ENCODE measurements at places on chromosomes 6 and 20.

GRCh38 chr6:160041608-160042007 is 72.7 kb downstream of the IGF2R start:
- no peak overlapping the region for H3K4me3 ChIP-seq
- no peaks in the 10 kb centered on the region for H3K4me1 ChIP-seq
- DNase-seq = no peak
- no peak overlapping the region for H3K27ac ChIP-seq
- peaks cover 33% of the 10 kb centered on the region for H3K36me3 ChIP-seq

- peak overlapping the region; percentile 56 for H3K27ac ChIP-seq
- no peaks in the 10 kb centered on the region for H3K36me3 ChIP-seq
Measured at GRCh38 chr6:6942831-6943230, 164.9 kb upstream of the RREB1 start.

GRCh38 chr20:50518270-50518721 is 8.1 kb downstream of the PTPN1 start:
- no peak overlapping the region for H3K27ac ChIP-seq
- no peak overlapping the region for H3K4me3 ChIP-seq
- no peaks in the 10 kb centered on the region for H3K36me3 ChIP-seq
- no peaks in the 10 kb centered on the region for H3K27me3 ChIP-seq
- DNase-seq = no peak

DNA sequence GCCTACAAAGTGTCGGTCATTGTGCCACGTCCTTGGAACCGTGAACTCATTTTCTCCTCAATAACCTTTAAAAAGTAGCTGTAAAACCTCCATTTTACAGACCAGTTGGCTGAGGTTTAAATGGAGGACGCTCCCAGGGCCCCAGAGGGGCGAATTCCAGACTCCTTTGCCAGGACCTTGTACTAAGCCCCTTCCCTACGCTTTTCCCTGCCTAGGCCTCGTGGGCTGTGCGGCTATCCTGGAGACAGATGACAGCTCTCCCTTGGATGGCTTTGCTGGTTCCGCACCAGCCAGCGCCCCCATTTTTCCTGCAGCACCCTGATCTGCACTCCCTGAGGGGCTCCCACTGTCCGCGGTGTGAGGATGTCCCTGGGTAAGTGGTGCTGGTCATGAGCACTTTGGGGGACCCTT is 12.1 kb upstream of the SNHG17 start:
- peaks cover 14% of the 10 kb centered on the region for H3K4me1 ChIP-seq
- H3K27me3 ChIP-seq = no peaks in the 10 kb centered on the region
- H3K36me3 ChIP-seq = peaks cover 8% of the 10 kb centered on the region
- peak overlapping the region; percentile 86 for H3K4me3 ChIP-seq
- DNase-seq = no peak
- peak overlapping the region; percentile 82 for H3K27ac ChIP-seq

- no peaks in the 10 kb centered on the region for H3K36me3 ChIP-seq
- no peak overlapping the region for H3K27ac ChIP-seq
- H3K4me3 ChIP-seq = no peak overlapping the region
Measured at GRCh38 chr20:57053793-57054552, 212.5 kb downstream of the BMP7 start.

DNA sequence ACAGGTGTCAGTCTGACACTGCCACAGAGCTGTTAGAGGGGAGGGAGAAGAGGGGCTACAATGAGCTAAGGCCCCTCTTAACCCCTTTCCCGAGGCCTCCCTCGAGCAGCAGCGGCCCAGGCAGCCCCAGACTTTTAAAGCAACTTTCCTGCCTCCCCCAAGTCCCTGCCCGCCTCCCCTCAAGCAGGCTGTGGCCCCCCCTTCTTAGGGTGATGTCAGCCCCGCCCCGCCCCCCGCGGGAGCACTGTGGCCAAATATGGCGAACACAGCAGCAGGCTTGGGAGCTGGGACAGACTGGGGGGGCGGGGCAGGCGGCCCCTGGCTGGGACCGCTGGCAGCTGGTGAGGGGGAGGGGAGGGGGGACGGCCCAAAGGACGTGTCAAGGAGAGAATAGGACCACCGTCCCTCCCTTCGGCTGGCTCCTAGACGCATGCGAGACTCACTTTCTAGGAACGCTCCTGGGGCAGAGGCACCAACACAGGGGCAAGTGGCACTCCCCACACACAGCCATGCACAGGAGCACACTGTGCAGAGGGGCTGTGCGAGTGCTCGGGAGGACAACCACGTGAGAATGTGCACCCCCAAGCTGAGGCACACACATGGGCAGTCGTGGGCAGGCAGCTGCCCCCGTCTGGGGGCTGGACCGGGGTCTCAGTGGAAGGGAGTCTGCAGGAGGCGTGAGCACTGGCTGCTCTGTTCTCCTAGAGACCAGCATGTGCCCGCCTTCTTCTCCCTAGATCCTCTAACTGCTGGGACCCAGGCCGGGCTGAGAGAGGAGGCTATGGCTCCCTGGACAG is 6.7 kb downstream of the TEAD3 start:
- peaks cover 94% of the 10 kb centered on the region for H3K4me1 ChIP-seq
- peak overlapping the region; percentile 43 for H3K4me3 ChIP-seq
- no peaks in the 10 kb centered on the region for H3K27me3 ChIP-seq
- peak overlapping the region; percentile 89 for H3K27ac ChIP-seq
- peak; percentile 77 for DNase-seq

DNA sequence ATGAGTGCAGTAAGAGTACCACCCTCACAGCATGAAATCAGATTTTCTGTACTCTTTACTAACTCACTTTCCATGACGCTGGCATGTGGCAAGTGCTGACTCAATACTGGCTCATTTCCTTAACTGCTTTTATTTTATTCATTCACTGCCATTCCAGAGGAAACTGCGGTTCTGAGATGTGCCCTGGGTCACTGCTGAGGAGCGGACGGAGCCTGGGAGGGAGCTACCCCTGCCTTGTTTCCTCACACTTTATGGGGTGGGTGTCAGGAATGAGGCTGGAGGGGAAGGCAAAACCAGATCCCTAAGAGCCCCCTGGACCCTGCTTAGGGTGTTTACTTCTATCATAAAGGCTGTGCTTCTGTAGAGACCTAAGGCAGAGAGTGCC is 14.4 kb downstream of the NT5E start:
- no peak for DNase-seq
- H3K4me3 ChIP-seq = no peak overlapping the region
- peaks cover 12% of the 10 kb centered on the region for H3K4me1 ChIP-seq

GRCh38 chr6:6785163-6785521 is 196.6 kb downstream of the LY86 start:
- no peak overlapping the region for H3K4me3 ChIP-seq
- no peaks in the 10 kb centered on the region for H3K4me1 ChIP-seq
- no peaks in the 10 kb centered on the region for H3K27me3 ChIP-seq
- no peak for DNase-seq
- no peak overlapping the region for H3K27ac ChIP-seq

DNA sequence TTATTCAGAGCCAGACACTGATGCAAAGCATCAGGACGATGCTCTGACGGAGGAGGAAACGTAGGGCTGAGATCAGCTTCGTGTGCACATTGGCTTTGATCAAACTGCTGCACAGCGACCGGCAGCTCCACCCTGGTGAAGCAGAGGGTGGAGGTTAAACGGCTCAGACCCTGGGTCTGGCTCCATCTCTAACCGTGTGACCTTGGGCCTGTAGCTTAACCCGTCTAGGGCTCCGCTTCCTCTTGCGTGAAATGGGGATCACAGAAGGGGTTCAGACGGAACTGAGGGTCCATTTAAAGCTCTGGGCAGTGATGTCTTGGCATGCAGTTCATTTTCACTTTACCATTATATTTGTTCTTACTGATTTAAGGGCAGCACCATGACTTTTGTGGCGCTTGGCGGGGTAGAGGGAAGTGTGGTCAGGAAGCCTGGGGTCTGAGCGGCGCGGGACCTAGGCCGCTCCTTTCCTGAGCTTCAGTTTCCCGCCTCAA is 644 bp downstream of the RBL1 start:
- DNase-seq = no peak
- H3K4me3 ChIP-seq = peak overlapping the region; percentile 72
- H3K36me3 ChIP-seq = no peaks in the 10 kb centered on the region
- H3K27ac ChIP-seq = peak overlapping the region; percentile 75

DNA sequence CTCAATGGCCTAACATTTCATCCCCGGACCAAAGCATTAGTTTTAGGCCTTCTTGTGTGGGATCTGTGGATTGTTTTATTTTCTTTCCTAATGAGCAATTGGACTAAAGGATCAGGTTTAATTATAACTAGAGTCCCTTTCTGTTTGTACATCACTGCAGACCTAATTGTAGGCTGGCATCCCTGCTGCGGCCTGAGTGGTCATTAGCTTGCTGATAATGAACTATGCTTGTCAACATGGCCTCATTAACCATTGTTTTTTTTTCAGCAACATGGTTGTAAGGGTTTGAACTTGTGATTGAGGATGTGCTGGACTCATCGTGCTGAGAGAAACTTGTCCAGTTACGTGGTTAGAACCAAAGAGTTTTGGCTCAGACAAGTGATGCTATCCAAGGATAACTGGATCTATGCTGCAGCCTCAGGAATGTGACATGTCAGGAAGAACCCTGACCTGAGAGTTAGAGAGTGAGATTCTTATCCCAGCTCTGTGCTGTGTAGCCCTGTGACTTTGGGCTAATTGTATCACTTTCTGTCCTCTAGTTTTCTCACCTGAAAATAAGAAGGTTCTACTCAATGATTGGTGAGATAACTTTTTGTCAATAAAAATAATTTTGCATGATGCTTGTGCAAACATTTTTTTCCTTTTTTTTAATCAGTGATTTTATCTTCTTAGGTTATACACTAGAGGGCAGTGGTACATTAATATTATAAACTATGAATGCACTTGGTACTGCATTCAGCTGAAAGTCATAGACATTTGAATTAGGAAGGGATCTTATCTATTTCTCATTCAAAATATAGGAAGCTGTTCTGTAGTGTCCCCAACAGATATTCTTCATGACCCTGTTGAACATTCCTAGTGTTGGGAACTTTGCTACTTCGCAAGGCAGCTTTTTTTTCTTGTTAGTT is 140.9 kb downstream of the RNF144B start:
- no peak for DNase-seq
- H3K27me3 ChIP-seq = no peaks in the 10 kb centered on the region
- H3K36me3 ChIP-seq = no peaks in the 10 kb centered on the region
- no peaks in the 10 kb centered on the region for H3K4me1 ChIP-seq

DNA sequence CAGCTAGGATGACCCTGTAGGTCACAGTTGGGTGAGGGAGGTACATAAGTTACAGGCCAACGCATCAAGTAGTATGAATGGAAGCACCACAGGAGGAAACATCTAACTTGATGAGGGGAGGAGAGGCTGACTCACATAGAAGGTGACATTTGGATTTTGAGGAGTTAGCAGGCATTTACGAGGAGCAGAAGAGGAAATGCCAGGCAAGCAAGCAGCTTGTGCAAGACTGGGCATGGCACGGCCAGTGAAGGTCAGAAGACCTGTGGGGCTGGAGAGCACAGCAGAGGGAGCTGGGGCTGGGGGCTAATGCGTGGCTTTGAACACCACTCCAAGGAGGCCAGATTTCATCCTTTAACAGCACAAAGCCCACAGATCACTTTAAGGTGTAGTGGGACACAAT is 37.8 kb downstream of the MUC22 start:
- no peaks in the 10 kb centered on the region for H3K36me3 ChIP-seq
- H3K27me3 ChIP-seq = no peaks in the 10 kb centered on the region
- peaks cover 2% of the 10 kb centered on the region for H3K4me1 ChIP-seq
- no peak overlapping the region for H3K4me3 ChIP-seq
- DNase-seq = no peak

DNA sequence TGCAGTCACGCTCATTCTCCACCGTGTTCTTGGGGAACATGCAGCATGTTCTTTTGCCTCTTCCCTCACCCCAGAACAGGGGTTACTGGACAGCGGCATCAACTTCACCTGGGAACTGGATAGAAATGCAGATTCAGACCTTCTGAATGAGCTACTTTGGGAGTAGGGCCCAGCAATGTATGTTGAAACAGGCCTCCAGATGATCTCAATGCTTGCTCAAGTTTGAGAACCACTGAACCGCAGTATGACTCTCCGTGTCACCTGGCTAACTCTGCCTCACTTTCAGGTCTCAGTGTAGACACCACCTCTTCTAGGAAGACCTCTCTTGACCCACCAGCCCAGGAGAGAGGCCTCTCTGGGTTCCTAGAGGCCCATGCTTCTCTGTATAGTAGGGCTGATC is 4.9 kb downstream of the TRIB3 start:
- H3K27me3 ChIP-seq = no peaks in the 10 kb centered on the region
- H3K36me3 ChIP-seq = peaks cover 7% of the 10 kb centered on the region
- H3K4me1 ChIP-seq = no peaks in the 10 kb centered on the region
- no peak overlapping the region for H3K27ac ChIP-seq

- H3K36me3 ChIP-seq = no peaks in the 10 kb centered on the region
- H3K27ac ChIP-seq = no peak overlapping the region
- no peaks in the 10 kb centered on the region for H3K4me1 ChIP-seq
Measured at GRCh38 chr20:43749734-43750294, 23.0 kb upstream of the GTSF1L start.

DNA sequence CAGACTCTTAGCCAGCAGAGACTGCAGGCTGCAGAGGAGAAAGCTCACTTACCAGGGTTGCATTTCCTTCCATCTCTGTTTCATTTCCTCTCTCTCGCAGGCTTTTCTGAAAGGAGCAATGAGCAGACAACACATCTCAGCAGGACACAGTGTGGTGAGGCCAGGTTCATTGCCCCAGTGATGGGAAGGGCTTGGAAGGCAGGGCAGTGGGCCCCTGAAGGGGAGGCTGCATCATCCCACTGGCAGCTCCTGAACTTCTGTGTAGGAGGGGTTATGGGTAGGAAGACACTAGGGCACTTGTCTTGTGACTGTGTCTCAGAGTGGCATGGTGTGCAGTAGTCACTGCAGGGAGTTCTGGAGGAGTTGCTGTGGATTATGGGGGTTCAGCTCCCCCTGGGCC is 246.8 kb downstream of the QKI start:
- no peak for DNase-seq
- no peaks in the 10 kb centered on the region for H3K36me3 ChIP-seq
- H3K4me3 ChIP-seq = no peak overlapping the region
- no peaks in the 10 kb centered on the region for H3K27me3 ChIP-seq

DNA sequence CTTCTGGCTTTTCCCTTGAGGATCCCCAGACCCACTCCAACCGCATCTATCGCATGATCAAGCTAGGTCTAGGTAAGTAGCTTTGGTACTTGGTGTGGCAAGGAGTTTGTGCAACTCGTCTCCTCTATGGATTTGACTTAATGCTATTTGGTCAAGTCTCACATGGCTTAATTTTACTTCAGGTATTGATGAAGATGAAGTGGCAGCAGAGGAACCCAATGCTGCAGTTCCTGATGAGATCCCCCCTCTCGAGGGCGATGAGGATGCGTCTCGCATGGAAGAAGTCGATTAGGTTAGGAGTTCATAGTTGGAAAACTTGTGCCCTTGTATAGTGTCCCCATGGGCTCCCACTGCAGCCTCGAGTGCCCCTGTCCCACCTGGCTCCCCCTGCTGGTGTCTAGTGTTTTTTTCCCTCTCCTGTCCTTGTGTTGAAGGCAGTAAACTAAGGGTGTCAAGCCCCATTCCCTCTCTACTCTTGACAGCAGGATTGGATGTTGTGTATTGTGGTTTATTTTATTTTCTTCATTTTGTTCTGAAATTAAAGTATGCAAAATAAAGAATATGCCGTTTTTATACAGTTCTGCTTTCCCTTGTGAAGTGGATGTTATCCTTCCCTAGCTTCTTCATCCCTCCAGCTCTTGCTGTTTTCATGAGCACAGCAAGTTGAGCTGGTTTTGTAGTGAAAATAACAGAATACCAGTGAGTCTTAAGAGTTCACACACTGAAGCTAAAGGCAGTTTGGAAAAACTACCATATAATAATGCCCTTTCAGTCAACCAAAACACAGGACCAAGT is 3.8 kb downstream of the SLC35B2 start:
- H3K36me3 ChIP-seq = peaks cover 70% of the 10 kb centered on the region
- no peak overlapping the region for H3K27ac ChIP-seq
- DNase-seq = no peak
- no peak overlapping the region for H3K4me3 ChIP-seq
- H3K27me3 ChIP-seq = no peaks in the 10 kb centered on the region
- no peaks in the 10 kb centered on the region for H3K4me1 ChIP-seq

GRCh38 chr6:43785904-43786303 is 15.9 kb downstream of the VEGFA start:
- H3K36me3 ChIP-seq = peaks cover 46% of the 10 kb centered on the region
- H3K4me3 ChIP-seq = no peak overlapping the region
- peaks cover 16% of the 10 kb centered on the region for H3K4me1 ChIP-seq
- no peak for DNase-seq

Data from right atrium auricular region (tissue), 2 donors.